ENCODE measurements at places on chromosomes 13 and 19.

DNA sequence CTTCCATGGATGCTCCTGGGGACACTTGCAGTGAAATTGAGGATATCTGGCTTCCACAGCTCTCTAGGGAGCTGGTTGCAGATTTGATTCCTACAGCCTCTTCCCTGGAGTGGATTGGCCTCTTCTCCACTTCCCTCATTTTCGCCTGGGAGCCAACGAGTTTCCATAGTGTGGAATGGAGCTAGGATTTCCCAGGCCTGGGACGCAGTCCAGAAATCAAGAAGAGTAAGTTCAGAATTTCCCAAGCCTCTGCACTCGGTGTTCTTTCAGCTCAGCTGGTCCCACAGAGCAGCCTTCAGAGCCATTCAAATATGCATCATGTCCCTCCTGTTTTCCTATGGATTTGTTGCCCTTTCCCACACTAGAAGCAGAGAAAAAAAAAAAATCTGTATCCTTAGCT lies 68.2 kb downstream of the RAP2A start:
- DNase-seq = no peak

- DNase-seq = no peak
Measured at GRCh38 chr19:27753622-27754021, 1459.3 kb downstream of the UQCRFS1 start.

DNA sequence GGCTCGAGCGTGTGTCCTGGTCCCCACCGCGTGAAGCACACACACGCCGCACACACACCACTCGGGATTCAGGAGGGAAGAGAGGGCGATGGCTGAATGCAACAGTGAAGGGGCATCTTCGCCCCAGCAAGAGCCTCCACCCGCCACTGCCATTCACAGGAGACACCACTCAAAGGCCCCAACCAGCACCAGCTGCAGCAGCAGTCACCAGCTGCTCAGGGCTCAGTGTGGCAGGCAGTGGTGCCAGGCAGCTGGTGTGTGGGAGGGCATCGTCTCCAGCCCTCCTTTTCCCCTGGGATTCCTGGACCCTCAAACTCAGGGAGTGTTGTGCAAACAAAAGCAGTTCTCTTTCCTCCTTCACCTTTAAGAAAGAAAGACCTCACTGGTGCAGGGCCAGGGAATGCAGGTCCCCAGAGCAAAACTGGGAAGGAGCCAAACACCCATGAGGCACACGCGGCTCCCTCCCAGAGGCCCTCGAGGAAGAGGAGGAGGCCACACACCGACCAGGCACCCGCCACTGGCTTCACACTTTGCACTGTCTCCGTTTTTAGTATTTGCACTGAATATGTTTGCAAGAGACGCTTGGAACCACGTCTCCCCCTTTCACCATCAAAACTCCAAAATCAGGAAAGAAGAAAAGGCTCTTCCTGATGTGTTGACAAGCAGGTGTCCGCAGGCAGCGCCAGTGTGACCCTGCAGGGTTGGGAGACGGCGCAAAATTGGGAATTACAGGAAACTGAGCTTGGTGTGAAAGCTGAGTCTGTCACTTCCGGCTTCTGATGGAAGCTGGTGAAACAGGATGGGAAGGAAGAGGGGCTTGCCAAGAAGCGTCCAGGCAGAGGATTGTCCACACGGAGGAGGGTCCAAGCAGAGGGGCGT lies 26.4 kb upstream of the F7 start:
- DNase-seq = no peak

GRCh38 chr19:5293612-5294378 lies 46.8 kb downstream of the PTPRS start:
- DNase-seq = no peak

GRCh38 chr13:22082437-22083100 lies 411.7 kb downstream of the FGF9 start:
- DNase-seq = no peak

DNA sequence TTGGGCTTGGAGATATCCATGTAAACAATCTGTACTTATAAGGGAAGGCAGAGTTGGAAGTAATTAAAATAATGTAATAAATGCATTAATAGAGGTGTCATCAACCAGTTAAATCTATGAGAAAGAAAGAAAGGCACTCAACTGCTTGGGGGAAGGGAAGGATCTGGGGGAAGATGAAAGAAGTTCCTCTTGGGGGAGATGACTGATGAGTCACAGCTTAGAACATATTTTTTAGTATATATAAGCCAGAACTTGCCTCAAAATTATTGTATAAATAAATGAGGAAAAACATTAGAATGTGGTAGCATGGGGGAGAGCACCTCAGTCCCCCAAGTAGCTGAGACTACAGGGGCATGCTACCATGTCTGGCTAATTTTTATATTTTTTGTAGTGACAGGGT lies 205.8 kb downstream of the GGACT start:
- no peak for DNase-seq
